ENCODE measurements at places on chromosomes 6 and 20.

- no peak for DNase-seq
Observed at GRCh38 chr20:58137651-58138265, 90.7 kb downstream of the ANKRD60 start.

GRCh38 chr6:3057063-3057770 lies 11.1 kb upstream of the RIPK1 start:
- DNase-seq: no peak

GRCh38 chr6:107077710-107078109 lies 37.6 kb downstream of the BEND3 start:
- no peak for DNase-seq

DNA sequence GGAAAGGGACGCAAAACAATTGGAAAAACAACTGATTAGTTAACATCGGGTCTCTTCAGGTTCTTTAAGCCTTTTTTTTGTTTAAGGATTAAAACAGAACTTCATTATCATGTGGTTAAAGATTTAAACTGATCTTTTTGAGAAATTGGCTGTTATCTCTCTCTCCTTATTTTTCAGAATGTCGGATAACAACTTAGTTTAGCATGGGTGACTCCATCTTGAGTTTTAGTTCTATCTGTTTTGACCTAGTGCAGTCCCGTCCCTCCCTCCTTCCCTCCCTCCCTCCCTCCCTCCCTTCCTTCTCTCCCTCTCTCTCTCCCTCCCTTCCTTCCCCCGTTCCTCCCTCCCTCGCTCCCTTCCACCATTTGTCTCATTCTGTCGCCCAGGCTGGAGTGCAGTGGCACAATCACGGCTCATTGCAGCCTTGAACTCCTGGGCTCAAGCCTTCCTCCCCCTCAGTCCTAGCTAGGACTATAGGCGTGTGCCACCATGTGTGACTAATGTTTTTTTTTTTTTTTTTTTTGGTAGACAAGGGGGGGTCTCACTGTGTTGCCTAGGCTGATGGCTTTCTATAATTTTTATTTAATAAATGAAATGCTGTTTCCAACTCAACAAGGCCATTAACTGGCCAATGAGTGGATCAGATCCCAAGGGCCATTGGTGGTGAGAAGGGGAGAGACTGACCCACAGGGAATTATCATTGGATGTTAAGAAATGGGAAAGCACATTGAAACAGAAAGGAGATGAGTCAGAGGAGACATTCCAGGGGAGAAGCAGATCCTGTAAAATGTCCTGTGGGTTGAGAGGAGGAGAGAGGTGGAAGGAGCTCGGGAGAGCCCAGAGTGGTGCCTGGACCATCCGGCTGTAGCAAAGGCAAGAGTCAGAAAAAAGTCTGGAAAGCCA lies 13.6 kb downstream of the BAK1 start:
- no peak for DNase-seq

DNA sequence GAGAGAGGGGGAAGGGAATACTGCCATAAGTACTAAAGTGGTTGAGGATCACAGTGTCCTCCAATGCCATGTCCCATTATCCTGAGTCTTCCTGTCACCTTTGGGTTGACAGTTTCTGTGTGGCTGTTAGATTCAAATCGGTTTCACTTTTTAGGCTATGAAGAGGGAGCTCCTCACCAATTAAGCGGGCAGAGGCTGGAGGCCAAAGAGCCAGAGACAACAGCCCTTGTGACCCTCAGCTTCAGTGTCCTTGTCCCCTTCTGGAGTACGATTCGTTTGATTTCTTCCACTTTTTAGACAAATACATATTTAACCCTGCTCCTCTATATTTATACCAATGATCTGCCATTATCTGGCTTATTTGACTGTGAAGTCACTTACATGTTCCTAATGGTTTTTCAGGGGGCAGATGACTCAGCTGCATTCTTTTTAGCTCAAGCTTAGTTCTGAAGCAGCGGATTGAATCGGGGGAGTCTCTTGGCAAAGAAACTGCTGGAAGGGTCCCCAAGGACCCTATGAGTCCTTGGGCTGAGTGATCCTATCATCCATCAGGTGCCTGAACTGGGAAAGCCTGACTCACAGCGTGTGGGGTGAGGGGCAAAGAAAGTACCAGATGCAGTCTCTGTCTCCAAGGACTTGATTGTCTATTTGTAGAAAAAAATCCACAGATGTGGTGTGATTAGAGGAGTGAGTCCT lies 18.2 kb downstream of the FERMT1 start:
- no peak for DNase-seq

DNA sequence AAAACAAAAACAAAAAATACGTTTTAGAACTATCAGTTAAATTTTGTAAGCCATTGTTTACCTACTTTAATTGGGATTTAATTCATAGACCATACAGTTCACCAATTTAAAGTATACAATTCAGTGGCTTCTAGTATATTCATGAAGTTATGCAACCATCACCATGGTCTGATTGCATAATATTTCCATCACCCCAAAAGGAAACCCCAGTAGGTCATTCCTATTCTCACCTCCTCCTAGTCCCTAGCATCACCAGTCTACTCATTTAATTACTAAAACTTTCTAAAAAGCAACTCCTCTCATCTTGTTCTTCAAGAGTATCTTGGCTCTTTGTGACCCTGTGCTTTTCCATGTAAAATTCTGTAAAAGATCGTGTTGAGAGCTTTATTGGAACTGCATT lies 60.2 kb downstream of the ASXL1 start:
- DNase-seq: no peak

DNA sequence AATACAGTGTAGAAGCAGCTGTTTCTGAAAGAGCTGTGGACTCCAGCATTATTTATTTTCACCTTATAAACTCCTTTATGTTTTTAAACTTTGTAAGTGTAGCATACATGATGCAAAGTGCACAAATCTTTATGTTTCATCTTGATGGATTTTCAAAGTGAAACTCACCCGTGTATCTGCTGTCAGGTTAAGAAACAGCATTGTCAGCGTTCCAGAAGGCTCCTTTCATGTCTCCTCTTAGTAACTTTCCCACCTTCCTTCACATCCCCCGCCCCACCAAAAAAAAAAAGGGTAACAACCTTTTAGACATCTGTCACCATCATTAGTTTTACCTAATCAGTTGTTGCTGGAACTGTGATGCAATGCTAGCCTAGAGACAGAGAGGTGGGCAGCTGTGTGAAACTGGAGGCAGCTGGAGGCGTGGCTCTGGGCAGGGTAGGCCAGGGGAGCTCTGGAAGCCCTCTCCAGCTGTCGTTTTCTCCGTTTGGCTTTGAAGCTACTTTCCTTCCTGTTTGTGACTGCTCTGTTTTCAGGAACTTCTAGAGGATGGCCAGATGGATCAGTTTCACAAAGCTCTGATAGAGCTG lies 7.2 kb downstream of the ACTR5 start:
- no peak for DNase-seq

- no peak for DNase-seq
Observed at GRCh38 chr6:16043171-16044135, 85.4 kb upstream of the MYLIP start.

GRCh38 chr6:37126961-37127616 lies 42.9 kb upstream of the PIM1 start:
- DNase-seq: no peak

GRCh38 chr6:22783931-22784330 lies 214.6 kb downstream of the HDGFL1 start:
- peak; percentile 53 for DNase-seq

DNA sequence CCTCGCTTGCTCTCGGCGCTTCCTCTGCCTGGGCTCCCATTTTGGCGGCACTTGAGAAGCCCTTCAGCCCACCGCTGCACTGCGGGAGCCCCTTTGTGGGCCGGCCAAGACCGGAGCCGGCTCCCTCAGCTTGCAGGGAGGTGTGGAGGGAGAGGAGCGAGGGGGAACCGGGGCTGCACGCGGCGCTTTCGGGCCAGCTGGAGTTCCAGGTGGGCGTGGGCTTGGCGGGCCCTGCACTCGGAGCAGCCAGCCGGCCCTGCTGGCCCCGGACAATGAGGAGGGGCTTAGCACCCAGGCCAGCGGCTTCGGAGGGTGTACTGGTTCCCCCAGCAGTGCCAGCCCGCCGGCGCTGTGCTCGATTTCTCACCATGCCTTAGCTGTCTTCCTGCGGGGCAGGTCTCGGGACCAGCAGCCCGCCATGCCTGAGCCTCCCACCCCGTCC lies 10.2 kb upstream of the SRPK1 start:
- DNase-seq: no peak

DNA sequence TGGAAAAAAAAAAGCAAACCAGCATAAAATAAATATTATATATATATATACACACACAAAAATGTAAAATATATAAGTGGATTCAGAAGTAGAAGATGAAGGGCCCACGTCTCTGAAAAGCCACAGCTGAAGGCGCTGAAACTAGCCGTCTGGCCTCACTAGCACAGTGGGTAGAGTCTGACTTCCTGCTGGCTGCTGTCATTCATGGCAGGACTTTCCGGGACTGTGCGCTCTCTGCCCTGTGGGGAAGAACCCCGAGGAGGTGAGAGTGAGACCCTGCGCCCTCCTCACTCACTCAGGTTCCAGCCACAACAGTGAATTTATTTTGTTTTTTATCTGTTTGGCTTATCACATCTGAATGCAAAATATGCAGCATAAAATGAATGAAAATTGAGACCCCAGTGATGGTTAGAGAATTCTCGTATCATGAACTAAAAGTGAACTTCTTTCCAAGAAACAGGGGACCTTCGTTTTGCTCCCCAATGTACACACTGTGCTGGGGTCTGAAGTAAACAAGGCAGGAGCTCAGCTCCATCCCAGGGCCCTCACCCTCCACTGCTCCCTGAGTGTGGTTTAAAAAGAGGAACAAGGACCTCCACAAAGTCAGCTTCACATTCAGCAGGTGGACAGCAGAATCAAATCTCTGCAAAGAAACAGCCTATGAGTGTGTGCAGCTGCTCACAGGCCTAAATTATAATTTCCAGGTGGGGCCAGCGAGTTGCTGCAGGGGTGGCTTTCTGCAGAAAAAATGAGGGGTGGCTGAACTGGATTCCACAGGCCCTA lies 1.3 kb upstream of the RAMACL start:
- no peak for DNase-seq

DNA sequence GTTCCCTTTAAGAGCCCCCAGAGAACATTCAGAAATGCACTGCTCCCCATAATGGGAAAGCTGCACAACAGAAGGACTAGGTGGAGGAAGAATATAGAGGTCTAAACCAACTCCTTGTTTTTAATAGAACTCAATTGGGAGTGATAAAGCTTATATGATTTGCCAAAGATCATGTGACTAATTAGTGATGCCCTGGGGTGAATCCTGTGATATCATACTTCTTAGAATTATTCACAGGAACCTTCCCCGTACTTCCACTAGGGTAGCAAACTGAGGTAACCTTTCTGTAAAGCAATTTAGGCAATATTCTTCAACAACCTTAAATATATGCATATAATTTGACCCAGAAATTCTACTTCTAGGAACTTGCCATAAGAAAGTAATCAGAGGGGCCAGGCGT lies 84.4 kb downstream of the TFAP2A start:
- DNase-seq: no peak

- DNase-seq: peak; percentile 87
Observed at GRCh38 chr20:6583134-6583738, 184.2 kb upstream of the BMP2 start.

DNA sequence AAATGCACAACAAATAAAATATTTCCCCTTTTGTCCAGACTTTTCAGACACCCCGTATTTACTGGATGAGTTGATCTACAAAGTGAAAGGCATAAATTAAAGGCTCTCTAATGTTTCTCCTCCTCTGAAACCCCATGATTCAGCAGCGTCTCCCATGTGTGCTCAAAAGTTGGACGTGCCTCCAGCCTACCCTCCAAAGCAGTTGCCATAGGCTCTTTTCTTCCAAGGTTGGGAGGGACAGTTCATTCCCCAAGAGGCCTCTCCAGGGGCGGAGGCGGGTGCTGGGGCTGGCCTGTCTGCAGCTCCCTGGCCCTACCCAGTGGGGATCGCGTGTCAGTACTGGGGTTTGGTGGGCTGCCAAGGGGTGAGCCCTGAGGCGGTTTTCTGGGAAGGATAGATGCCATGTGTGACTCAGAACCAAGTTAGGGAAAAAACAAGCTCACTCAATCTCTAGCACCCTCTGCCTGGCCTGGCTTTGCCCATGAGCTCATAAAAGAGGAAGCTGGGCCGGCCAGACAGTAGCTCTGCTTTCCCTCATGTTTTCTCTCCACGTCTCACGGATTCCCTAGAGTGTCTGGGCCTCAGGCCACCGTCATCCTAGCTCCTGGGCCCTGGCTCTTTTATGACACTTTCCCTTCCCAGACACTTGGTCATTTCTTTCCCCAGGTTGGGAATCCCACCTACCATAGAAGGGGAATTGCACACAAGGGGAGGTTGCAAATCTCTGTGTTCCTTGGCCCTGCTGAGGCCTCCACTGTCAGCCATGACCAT lies 8.0 kb upstream of the IER3 start:
- DNase-seq: peak; percentile 54

- no peak for DNase-seq
Observed at GRCh38 chr6:169046483-169047192, 207.0 kb downstream of the THBS2 start.

- no peak for DNase-seq
Observed at GRCh38 chr6:3294921-3295871, 36.4 kb downstream of the PSMG4 start.

- DNase-seq: no peak
Observed at GRCh38 chr6:22437665-22438064, 131.7 kb upstream of the HDGFL1 start.

GRCh38 chr6:121382467-121383121 lies 48.3 kb upstream of the TBC1D32 start:
- DNase-seq: peak; percentile 18

GRCh38 chr20:24862606-24863005 lies 86.5 kb upstream of the CST7 start:
- DNase-seq: no peak

GRCh38 chr6:149079456-149079855 lies 238.1 kb upstream of the TAB2 start:
- DNase-seq: no peak

GRCh38 chr6:126195625-126196236 lies 144.2 kb upstream of the CENPW start:
- DNase-seq: no peak

DNA sequence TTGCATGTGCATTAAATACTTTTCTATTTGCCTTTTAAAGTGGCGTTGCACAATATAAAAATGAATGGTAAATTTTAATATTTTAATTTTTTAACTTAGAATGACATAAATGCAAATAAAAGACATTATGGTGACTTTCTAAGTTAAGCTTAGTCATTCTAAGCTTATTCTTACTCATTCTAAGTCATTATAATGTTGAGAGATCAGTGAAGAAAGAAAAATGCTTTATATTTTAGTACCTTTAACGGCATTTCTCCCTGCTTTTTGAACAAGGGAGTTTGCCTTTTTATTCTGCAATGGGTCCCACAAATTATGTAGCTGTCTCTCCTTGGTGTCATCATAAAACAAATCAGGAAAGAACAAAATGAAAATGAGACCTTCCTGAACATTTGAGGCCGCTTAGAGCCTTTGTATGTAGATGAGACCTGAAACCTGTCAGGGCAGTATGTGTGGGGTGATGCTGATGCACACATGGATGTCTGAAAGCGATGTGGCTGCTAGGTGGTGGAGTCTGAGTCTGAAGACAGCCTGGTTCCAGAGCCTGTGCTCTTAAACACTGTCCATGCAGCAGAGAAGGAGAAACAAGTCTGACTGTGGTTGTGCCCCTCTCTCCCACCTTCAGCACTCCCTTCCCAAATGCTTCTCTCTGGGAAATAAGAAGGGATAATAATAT lies 158.0 kb downstream of the PHF3 start:
- DNase-seq: no peak

- DNase-seq: no peak
Observed at GRCh38 chr6:96001891-96002575, 13.7 kb upstream of the FUT9 start.
